ENCODE measurements at places on chromosomes 4 and X.

- no peak for DNase-seq
Measured at GRCh38 chr4:148017801-148018200, 285.9 kb downstream of the ARHGAP10 start.

GRCh38 chrX:17735406-17735805 lies 1.9 kb upstream of the SCML1 start:
- no peak for DNase-seq

GRCh38 chr4:53541577-53542206 lies 49.6 kb downstream of the LNX1 start:
- DNase-seq, result no peak

GRCh38 chr4:139814323-139815015 lies 148.8 kb downstream of the MGST2 start:
- no peak for DNase-seq

GRCh38 chrX:115650449-115650848 lies 89.5 kb downstream of the PLS3 start:
- DNase-seq, result no peak

DNA sequence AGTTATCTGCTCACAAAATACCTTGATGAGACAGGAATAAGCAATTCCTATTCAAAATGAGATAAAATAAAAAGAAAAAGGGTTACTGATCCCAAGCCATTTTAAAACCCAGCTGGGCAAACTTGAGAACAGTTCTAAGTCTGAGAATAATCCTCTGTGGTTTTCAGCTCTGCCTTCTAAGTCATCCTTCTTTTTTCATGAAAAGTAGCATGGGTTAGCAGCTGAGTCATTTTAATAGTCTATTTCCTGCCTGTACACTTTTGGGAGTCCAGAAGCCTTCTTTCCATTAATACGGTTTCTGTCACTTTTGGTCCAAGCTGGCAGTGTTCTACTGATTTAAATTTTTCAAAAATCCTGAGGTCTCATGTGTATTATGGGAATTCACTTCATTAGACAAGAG lies 374.3 kb downstream of the IQCM start:
- no peak for DNase-seq

DNA sequence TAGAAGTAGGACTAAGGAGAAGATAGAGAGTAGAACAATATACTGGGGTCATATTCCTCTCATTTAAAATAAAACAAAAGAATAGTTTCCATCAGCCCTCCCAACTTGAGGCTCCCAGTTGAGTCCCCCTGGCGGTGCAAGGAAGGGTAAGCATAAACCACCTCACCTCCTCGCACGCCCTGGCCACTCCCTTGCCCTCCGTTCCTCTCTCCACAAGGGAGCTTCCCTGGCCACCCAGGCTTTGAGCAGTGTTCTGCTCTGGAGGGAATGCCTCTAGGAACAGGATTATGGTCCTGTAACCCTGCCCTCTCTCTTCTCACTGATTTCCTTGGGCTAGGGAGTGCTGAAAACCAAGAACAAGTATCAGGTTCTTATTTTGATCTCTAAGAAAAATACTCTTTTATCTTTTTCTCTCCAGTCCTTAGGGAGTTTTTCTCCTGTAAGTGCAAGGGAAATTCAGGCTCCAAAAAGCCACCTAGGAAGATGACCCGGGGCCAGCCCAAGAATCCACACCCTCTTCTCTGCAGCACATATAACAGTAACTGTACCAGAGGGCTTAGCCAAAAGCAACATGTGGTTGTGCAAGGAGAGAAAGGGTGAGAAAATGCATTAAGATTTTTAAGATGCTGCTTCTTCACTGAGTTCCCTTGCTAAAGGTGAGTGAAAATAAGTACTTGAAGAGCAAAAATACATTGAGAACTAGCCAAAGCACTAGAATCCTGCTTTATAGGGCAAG lies 69.9 kb downstream of the USP38 start:
- no peak for DNase-seq

- peak; percentile 38 for DNase-seq
Measured at GRCh38 chrX:24241822-24242648, 71.8 kb downstream of the SUPT20HL2 start.

DNA sequence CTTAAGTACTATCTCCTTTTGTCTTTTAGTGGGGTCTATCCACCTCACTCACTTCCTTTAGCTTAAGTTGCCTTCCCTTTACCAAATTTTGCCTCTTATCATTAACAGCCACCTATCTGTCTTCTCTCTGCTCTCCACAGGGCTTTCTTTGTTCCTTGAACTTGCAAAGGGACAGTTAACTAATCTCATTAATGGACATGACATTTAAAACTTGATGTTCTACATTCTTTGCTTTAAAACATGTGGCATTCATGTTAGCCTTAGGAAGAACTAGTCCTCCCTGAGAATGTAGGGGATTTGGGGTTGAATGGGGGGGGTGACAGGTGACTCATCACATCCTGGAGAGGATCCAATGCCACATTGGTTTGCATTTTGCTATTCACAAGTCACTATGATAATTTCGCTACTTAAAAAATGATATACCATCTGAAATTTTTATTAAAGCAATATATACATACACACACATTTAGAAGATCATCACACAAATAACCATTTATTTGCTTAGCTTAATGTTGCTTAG lies 41.0 kb upstream of the DMD start:
- no peak for DNase-seq

- DNase-seq, result no peak
Measured at GRCh38 chrX:40247848-40248622, 150.3 kb upstream of the BCOR start.

GRCh38 chr4:105246712-105247111 lies 100.0 kb downstream of the TET2 start:
- DNase-seq, result no peak

DNA sequence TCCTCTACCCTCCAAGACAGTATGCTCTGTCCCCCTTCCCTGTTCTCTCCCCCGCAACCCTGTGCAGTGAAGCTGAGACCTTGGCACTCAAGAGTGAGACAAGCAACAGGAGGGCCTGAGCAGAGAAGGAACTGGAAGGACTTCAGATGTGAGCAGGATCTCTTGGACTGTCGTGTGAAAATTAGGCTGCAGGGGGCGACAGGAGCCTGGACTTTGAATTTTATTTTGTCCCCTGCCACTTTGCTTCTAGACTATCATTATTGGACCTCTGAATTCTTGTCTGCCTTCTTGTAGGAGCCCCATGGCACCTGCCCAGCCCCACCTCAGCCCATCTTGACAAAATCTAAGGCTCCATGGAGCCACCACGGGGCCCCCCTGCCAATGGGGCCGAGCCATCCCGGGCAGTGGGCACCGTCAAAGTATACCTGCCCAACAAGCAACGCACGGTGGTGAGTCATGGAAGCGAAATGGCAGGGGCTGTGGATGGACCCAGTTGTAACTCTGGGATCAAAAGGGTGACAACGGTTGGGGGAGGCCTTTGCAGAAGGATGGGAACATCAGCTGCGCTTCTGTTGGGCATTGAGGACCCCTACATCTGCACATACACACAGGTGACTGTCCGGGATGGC lies 1.7 kb downstream of the ARAF start:
- DNase-seq, result peak; percentile 36

- peak; percentile 6 for DNase-seq
Measured at GRCh38 chr4:149999485-150000074, 78.7 kb upstream of the DCLK2 start.

DNA sequence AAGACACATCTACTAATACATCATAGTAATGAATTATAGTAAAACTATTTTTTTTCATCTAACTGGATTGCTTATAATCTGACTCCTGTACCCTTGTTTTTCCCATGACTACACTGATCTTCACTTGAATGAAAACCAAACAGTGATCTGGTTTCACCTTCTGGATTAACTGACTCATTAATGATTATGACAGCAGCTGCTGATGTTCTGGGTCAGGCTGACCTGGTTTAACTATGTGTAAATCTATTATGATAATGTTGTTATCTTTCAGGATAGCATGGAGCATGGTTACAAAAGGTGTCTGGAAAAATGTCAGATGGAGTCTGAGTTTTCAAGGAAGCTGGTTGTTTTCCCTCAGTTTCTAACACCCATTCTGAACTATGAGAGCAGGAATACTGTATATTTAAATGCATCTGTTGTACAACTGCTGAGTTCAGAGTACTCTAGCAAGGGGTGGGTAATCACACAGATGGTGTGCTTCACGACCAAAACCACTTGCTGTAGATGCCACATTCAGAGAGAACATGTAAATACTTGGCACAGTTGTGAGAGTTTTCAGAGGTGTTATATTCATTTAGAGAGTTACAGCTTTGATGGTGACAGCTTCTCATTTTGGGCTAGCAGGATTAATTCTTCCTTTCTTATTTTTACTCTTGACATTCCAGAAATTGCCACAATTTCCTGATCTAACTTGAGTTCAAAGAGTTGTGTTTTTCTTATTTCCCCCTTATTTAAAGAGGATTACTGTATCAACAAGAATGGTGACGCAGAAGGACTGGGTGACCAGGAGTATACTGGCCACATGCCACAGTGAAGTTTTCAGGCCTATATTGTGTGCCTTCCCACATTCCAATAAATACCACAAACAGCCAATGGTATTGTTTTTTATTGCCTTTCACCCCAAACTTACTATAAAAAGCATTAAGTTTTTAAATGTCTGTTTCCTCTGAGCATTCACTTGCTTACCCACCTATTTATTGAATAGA lies 249.7 kb upstream of the TET2 start:
- DNase-seq, result peak; percentile 7

Data from CD4-positive, alpha-beta T cell treated with Interleukin-10 for 1 hour (primary cell).